CD4-positive, alpha-beta T cell treated with Interleukin-15 for 4 hours (primary cell): ENCODE measurements at places on chromosomes 6 and 20.

DNA sequence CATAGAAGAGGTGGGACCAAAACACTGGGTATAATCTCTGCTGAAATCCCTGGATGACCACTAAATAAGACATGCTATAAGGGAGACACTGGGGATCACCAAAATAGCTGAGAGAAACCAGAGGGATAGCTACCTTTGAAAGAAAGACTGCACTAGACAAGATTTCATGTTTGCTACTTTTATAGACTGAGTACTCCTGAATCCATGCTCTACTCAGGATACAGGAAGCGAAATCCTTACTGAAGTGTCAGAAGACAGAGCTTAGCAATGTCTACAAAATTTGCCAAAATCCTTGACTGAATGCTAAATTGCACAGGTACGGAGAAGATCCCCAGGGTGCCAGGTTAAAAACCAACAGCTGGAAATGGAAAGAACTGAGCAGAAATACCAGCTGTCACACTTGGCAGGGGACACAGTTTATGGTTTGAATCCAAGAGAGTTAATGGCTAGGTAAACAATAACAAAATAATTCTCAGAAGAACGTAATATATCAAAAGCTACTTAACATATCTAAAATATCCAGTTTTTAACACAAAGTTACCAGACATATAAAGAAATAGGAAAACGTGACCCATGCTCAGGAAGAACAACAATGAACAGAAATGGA is 125.4 kb downstream of the MAN1A1 start:
- no peak for DNase-seq

GRCh38 chr6:7373739-7374138 is 15.8 kb downstream of the CAGE1 start:
- no peak for DNase-seq

- DNase-seq = no peak
These were observed 137.6 kb upstream of the ATXN1 start for GRCh38 chr6:16898640-16899396.

GRCh38 chr20:8756410-8756809 is 312.5 kb upstream of the PLCB4 start:
- no peak for DNase-seq

GRCh38 chr20:47396762-47397476 is 40.4 kb upstream of the ZMYND8 start:
- no peak for DNase-seq

DNA sequence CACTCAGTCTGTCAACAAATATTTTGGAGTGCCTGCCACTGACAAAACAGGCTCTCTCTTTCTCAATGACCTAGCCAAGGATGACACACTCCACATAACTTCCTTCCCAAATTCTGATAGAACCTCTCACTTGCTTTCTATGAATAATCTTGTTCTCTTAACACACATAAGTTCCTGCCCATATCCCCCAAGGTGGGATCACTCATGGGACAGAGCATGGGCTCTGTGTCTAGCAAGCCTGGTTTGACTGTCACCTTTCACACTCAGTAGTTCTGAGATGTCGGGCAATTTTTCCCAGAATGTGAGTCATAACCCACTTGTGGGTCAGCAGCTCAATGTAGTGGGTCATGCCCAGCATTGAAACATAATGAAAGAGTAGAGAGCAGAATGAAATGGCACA is 78.1 kb downstream of the LRFN2 start:
- no peak for DNase-seq

- DNase-seq = peak; percentile 67
These were observed 39.7 kb upstream of the TULP1 start for GRCh38 chr6:35552285-35552917.

- DNase-seq = no peak
These were observed 8.9 kb downstream of the UTRN start for GRCh38 chr6:144294016-144294415.

DNA sequence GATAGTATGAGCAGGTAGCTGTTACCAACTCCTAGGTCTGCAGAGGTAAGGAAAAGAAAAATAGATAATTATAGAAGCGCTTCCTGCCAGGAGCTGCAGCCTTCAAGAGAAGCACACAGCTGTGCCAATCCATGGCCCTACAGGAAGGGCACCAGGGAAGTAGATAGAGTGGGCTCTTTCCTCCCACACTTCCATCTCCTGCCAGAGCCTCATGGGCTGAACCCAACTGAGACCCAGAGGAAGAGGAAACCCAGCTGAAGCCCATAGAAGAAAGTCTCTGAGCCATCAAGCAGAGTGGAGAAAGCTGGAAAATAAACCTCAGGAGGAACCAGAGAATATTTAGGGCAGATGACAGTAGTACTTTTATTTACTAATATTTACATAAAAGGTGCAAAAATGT is 146.7 kb upstream of the ATXN1 start:
- DNase-seq = no peak

DNA sequence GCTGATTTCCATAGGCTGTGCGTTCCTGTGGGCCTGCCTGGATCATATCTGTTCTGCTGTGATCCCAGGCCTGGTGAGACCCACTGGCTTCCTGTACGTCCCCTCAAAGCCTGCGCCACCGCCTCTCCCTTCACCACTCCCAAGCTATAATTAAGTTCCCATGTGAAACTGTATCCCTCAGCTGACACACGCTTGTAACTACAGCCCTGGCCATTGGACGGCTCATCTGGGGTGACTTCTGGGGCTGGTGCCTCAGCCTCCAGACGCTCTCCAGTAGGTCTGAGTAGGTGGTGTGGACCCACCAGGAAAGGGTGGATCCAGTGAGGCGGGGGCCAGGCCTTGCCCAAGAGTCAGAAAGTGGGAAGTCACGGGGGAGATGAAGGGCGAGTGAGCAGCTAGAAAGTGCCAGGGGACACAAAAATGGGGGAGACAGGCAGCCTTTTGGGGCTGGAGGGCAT is 21.0 kb downstream of the PPARD start:
- no peak for DNase-seq

DNA sequence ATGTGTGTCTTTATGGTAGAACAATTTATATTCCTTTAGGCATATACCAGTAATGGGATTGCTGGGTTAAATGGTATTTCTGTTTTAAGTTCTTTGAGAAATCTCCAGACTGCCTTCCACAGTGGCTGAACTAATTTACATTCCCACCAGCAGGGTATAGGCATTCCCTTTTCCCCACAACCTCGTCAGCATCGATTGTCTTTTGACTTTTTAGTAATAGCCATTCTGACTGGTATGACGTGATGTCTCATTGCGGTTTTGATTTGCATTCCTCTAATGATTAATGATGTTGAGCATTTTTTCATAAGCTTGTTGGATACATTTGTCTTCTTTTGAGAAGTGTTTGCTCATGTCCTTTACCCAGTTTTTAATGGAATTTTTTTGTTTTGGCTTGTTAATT is 5.3 kb upstream of the TASP1 start:
- no peak for DNase-seq

GRCh38 chr6:113402544-113402943 is 454.6 kb upstream of the MARCKS start:
- DNase-seq = no peak
